ENCODE measurements at places on chromosomes 6 and 20.

DNA sequence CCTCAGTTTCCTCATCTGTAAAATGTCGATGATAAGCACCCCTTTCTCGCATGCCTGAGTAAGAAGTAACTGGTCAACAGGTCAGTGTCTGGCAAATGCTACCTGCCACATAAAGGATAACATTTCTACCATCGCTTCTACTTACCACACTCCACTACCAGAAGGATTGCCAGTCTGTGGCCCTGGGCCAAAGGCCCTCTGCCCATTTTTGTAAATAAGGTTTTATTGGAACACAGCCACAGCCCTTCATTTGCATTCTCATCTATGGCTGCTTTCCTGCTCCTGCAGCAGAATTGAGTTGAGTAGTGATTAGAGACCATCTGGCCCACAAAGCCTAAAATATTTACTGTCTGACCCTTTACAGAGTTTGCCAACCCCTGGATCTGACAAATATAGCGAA is 121.8 kb downstream of the TOX2 start:
- DNase-seq, result no peak

DNA sequence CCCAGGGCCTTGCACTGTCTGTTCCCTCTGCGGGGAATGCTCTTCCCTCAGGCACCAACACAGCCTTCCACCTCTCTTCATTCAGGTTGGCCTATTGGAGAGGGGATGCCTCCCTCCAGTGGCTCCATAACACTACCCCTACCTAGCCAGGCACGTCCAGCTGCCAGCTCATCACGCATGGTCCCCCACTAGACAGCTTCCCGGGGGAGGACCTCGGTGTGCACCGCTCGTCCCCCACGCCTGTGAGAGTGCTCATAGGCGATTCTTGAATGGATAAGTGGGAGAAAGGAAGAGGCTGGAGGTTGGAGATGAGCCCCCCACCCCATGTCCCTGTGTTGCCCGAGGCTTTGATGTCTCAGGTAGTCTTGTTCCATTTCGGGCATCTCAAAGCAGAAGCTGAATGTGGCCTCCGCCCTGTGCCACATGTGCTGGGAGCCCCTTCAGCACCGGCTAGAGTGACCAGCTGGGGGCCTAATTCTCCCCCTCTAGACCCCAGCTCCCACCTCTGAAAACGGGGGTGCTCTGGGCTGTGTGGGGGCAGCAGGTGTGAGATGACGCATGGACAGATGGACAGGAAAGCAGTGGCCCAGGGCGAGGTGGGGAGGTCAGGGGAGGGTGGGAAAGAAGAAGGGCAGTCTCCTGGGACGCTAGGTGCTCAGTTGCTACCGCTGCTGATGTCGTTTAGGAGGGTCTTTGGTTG is 333.0 kb downstream of the TAF4 start:
- no peak for DNase-seq

- no peak for DNase-seq
Observed at GRCh38 chr6:69693762-69694161, 103.0 kb downstream of the LMBRD1 start.

DNA sequence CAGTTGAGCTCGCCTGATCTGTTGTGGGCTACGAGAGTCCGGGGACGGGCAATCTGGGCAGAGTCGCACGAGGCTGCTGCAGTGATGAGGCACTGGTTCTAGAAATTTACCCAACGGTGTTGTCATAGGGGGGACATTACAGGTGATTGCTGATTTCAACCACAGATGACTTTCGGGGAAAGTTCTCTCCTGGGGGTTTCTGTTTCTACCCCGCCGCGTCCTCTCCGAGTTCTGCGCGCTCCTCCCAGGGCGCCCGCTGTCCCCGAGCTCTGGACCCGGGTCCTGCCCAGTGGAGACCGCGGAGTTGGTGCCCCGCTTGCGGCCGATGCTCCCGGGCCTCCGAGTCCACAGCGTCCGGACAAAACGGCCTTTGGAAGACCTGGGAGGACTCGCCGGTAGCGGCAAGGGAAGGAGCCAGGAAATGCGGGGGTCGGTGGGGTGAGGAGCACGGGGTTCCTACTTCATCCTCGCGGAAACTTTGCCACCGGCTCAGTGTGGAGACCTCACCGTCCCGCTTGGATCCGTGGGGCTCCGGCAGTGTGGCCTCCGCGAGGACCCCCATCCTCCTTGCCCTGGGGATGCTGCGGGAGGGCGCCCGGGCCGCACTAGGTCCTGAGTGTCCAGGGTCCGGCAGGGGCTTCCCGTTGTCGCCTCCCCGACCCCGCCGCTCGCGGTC is 12.3 kb upstream of the RAET1L start:
- DNase-seq, result peak; percentile 15

DNA sequence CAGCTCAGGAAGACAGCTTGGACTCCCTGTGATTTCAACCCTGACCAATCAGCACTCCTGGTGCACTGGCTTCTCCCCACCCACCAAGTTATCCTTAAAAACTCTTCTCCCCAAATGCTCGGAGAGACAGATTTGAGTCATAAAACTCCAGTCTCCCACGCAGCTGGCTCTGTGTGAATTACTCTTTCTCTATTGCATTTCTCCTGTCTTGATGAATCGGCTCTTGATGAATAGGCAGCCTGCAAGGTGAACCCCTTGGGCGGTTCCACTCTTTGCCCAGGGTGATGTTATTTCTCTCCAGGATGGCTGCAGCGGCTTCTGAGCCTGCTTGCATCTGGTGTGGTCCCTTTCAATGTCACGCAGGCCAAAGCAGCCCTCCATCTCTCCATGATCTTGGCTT is 12.4 kb downstream of the SLC52A3 start:
- DNase-seq, result no peak

- DNase-seq, result no peak
Observed at GRCh38 chr6:43897571-43898302, 127.7 kb downstream of the VEGFA start.

- DNase-seq, result no peak
Observed at GRCh38 chr6:11368264-11368663, 135.8 kb upstream of the NEDD9 start.

GRCh38 chr6:3648724-3649123 is 102.8 kb downstream of the PXDC1 start:
- no peak for DNase-seq

DNA sequence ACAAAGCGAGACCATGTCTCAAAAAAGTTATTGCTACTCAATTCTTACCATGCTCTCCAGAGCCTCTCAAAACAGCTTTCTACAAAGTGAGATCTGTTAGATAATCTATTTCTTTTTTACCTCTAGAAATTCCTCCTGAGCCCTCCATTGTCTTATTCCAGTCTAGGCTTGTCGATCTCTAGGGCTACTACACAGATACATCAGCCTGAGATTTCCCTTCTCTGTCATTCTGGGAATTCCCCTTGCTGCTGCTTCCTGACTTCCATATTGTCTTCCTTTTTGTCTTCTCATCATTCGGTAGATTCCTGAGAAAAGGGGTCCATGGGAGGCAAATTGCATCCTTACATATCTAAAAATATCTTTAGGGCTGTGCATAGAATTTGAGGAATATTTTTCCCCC is 75.6 kb upstream of the GNRH2 start:
- DNase-seq, result no peak

DNA sequence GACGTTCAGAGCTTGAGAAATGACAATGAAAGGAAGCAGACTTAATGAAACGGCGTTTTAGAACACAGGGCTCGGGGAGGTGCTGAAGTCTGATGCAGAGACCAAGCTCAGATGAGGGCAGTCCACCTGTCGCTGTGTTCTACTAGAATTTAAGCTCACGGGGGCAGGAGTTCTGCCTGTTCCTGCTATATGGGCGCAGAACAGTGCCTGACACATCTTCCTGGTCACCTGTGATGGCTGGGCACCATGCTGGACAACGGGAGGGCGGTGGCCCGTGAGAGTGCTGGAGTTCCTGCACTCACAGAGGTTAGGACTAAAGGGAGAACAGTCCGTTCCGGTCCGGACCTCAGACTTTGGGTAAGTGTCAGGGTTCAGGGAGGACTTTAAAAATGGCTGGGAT is 130.6 kb downstream of the ERMARD start:
- no peak for DNase-seq

DNA sequence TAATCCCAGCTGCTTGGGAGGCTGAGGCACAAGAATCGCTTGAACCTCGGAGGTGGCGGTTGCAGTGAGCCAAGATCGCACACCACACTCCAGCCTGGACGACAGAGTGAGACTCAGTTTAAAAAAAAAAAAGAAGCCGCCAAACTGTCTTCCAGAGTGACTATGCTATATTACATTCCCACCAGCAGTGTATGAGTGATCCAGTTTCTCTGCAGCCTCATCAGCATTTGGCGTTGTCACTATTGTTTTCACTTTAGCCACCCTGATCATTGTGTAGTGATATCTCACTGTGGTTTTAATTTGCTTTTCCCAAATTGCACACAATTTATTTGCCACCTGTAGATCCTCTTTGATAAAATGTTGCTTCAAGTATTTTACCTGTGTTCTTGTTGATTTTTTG is 6.0 kb upstream of the AKAP12 start:
- DNase-seq, result no peak

DNA sequence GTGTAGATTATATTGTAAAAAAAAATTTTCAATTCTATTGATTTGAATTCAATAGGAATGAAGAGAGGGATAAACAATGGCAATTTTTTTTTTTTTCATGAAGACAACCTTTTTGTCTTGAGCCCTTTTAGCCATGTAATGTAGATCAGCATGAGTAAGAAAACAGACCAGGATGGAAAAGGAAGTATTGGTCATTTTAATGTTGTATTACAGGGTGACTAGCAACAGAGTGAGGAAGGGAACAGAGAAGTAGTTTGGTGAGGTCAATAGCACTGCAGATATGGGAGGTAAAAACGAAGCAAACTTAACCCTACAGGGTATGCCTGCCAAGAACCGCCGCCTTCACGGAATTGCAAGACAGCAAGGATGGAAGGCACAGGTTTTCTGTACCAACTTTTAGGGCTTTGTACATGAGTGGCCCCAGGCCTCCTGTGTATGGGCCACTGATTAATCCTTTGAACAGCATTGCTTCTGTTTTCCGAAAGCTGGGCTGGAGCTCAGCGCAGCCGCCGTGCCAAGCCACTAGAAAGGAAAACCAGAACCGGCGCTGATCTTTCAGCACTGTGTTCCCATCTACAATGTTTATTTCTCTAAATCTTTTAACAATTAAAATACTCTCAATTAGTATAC is 383.7 kb downstream of the CENPW start:
- DNase-seq, result no peak

GRCh38 chr6:132687306-132687705 is 26.5 kb downstream of the VNN1 start:
- DNase-seq, result no peak

- DNase-seq, result no peak
Observed at GRCh38 chr6:152271776-152272464, 365.2 kb downstream of the SYNE1 start.

- no peak for DNase-seq
Observed at GRCh38 chr6:140436023-140436811, 1061.8 kb upstream of the CITED2 start.

- no peak for DNase-seq
Observed at GRCh38 chr6:128558021-128558420, 37.6 kb upstream of the PTPRK start.

DNA sequence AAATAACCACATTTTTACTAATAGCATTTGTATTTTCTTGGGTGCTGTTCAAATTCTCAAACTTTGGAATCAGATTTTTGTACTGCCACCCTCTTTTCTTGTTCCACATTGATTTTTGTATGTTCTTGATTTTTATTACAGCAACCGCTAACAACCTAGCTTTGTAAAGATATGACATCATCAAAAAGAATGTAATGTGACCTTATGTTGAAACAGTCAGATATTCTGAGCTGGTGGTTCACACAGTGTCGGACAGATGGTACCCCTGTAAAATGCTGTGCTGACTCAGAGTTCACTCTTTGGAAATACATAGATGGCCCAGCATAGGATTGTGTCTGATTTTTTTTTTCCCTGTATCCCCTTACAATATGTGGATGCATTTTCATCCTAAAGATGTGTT is 118.9 kb downstream of the QKI start:
- DNase-seq, result no peak

- DNase-seq, result no peak
Observed at GRCh38 chr6:43983632-43984031, 143.6 kb downstream of the MRPL14 start.

- no peak for DNase-seq
Observed at GRCh38 chr20:25622450-25623224, 1.2 kb downstream of the NANP start.

GRCh38 chr6:43634702-43635303 is 837 bp upstream of the MAD2L1BP start:
- no peak for DNase-seq

DNA sequence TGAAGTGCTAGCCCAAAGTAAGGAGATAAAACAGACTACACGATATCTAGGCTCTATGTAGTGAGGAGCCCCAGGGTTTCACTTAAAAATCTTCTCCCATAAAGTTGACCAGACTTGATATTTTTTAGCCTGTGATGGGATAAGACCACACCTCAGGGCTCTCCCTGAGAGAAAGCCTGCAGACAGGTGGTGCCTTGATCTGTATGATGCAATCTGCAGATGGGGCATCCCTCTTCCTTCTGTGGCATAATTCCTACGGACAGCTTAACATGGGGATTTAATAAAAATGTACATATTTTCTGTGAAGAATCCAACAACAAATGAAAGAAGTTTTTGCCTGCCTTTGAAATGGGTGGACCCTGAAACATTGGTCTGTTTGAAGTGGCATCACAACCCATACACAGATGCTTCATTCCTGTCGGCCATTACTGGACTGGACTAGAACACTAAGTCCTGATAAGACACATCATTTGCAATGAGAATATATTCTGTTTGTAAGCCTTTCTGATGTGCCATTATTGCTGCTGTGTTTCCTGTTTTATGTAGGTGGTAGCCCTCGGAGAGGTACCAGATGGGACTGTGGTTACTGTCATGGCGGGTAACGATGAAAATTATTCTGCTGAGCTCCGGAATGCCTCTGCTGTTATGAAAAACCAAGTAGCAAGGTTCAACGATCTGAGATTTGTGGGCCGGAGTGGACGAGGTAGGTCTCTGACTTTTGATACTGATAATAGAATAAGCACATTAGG is 53.8 kb upstream of the SUPT3H start:
- DNase-seq, result no peak

GRCh38 chr6:111776236-111777221 is 96.7 kb downstream of the FYN start:
- DNase-seq, result no peak

GRCh38 chr6:160132297-160132637 is 10.7 kb downstream of the SLC22A1 start:
- DNase-seq, result peak; percentile 4

DNA sequence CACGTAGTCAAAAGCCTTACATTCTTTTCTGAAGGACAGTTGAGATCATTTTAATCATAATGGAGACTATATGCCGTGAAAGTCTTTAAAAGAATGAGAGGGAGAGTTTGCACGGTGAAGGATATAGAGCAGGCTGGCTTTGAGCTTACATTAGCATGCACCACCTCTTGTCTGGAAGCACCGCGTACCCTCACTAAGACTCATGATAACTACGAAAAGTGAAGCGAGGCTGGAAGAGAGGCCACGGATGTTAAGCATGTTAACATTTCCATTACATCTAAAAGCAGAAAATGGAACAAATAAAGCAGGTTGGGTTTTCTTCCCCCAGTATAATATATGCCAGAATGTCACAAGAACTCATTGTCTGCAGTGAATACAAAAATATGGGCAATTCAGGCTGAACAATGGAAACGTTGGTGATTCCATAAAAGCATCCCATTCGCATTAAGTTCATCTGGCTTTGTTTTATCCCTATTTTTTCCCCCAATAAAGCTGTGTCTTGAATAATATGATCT is 40.6 kb upstream of the NKX2-2 start:
- no peak for DNase-seq

- no peak for DNase-seq
Observed at GRCh38 chr20:54456423-54456822, 19.0 kb upstream of the DOK5 start.
